ENCODE measurements at places on chromosomes 12 and 14. TPM values are rescaled to one million over a fixed set of nuclear protein-coding genes. Genes with fewer than 3 reads are reported as not detected.

DNAI7 gene
- 1.2 TPM for total RNA-seq

DNA sequence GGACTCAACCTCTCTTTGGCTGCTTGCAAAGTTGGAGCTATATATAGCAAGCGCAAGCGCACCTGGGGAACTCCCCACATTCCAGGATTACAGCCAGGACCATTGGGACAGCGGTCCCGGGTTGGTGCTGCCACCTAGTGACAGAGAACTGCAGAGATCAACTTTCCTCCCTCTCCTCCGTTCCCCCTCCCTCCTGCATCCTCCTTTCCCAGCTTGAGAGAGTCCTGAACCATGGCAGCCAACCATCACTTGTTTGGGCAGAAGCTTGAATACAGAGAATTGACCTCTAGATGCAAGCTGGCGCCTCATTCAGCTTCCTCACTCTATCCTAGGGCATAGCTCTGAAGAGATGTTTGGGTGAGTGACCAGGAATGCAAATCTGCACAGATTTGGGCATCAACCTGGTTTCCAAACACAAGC, 17.4 kb upstream of the FLVCR2 start:
- no peak overlapping the region for H3K27ac ChIP-seq
- no peak overlapping the region for H3K4me3 ChIP-seq
- peaks cover 17% of the 10 kb centered on the region for H3K4me1 ChIP-seq
- DNase-seq = no peak

OTOGL gene
- 0.97 TPM for total RNA-seq

RNASE1 gene
- total RNA-seq = 97.1 TPM

GLT8D2 gene
- total RNA-seq = 1.1 TPM

DNA sequence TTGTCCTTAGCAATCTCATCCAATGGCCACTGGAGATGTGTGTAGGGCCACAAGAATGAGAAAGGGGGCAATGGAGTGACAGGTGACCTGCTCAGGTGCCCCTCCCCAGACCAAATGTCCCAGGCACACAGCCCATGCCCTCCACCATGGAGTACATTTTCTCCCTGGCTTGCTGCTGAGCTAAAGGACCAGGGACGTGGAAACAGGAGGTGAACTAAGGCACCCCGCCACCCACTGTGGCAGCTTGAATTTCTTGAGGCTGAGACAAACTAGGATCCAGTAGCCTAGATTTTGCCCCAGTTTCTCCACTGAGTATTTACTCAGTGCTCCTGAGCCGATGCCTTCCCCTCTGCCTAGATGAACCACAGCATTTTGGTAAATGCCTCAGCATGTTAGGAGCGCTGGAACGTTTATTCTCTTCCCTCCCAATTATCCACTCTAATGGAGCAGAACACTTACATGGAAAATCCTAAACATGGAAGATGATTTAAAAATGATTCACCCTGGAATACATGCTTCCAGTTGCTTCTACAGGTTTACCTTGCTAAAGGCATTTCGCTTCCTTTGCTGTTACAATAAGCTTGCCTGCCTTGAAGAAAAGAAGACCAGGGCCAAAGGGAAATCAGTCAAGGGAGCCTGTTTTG, 198.0 kb downstream of the ZFP36L1 start:
- no peak overlapping the region for H3K4me3 ChIP-seq
- no peaks in the 10 kb centered on the region for H3K36me3 ChIP-seq
- H3K27me3 ChIP-seq = no peaks in the 10 kb centered on the region
- no peak overlapping the region for H3K27ac ChIP-seq

DNA sequence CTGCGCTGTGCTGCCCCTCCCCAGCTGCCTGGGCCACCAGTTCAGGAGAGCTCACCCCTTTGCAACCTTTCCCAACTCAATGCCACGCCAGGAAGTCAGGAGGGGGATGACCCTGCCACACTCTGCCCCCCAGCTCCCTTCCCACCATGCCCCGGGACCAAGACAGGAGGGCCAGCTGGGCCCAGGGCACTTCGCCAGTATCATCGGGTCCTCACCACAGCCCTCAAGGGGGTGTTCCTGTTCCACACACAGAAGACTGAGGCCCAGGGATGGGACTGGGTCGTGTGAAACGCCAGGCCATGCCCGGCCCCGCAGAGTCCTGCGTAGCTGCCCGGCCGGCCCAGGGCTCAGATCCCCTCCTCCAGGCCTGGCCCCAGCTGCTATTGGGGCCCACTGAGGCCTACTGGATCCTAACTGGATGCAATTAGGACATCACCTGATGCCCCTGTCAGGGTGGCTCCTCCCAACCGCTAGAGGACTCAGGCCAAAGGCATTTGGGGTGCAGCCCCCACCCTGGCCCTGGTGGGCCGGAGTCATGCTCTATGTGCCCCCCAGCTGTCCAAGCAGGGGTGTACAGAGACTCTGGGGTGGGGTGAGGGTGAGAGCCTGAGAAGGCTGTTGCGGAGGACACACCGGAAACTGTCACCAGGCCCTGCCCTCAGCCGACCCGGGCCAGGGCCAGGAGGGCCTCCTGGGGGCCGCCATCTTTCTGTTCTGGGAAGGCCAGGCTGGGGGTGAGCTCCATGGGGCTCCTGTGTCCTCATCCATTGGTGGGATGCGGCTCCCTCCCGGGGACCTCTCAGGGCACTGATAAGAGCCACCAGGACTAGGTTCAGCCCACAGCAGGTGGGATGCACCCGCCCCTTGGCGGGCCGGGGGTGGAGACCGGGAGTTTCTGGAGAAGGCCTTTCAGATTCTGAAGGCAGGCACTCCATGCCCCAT, 29.3 kb upstream of the ANKRD9 start:
- no peak overlapping the region for H3K27ac ChIP-seq
- no peaks in the 10 kb centered on the region for H3K27me3 ChIP-seq
- H3K36me3 ChIP-seq = no peaks in the 10 kb centered on the region
- no peak for DNase-seq

- H3K4me3 ChIP-seq = no peak overlapping the region
- no peaks in the 10 kb centered on the region for H3K36me3 ChIP-seq
- H3K27me3 ChIP-seq = no peaks in the 10 kb centered on the region
- no peak overlapping the region for H3K27ac ChIP-seq
Measured at GRCh38 chr14:54332490-54332889, 64.3 kb upstream of the CDKN3 start.

- DNase-seq = no peak
- no peaks in the 10 kb centered on the region for H3K4me1 ChIP-seq
- no peaks in the 10 kb centered on the region for H3K36me3 ChIP-seq
Measured at GRCh38 chr14:90615517-90616060, 200.6 kb downstream of the TTC7B start.

SLCO1B3 gene
- total RNA-seq = not detected

DNA sequence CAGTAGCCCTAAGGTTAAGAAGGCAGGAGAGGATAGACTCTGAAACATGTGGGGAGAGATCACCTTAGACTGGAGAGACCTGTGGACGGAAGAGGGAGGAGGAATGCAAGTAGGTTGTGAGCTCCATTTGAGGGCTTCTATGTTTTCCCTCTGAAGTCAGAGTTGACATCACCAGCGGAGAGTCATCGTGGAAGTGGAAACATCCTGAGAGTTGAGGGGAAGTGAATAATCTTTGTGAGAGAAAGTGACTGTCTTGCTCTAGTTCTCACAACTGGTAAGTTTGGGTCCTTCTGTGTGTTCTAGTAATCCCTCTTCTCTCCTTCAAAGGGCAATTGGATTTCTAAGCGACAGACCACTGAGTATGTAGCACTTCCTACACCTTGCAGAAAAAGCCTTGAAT, 103.6 kb upstream of the CCND2 start:
- no peak for DNase-seq
- no peak overlapping the region for H3K4me3 ChIP-seq
- no peaks in the 10 kb centered on the region for H3K36me3 ChIP-seq
- H3K27me3 ChIP-seq = peaks cover 6% of the 10 kb centered on the region
